Activated CD4-positive, alpha-beta T cell treated with anti-CD3 and anti-CD28 coated beads, Interleukin-2, amount 50 U/mL, for 48 hours (primary cell): ENCODE measurements at places on chromosomes 6 and 20.

DNA sequence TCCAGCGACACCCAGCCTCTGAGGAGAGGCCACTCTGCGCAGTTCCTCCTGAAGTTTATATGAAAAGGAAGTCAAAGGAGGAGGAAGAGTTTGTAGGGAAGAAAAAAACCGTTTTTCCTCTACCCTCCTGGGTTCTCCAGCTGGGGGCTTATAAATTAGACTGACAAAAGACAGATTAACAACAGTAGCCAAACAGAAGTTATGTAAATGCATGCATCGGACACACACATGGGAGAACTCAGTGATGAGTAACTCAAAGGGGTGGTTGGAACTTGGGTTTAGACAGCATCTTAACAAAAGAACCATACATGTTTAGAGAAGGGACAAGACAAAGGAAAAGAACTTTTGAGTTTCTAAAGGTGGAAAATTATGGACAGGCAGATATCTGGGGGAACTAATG lies 71.2 kb downstream of the CD24 start:
- no peak for DNase-seq

- no peak for DNase-seq
These were observed 61.2 kb downstream of the RPP40 start for GRCh38 chr6:4942673-4943009.

- no peak for DNase-seq
These were observed 32.3 kb upstream of the SCUBE3 start for GRCh38 chr6:35181308-35181932.

GRCh38 chr6:31468311-31468710 lies 29.6 kb upstream of the MICB start:
- no peak for DNase-seq

DNA sequence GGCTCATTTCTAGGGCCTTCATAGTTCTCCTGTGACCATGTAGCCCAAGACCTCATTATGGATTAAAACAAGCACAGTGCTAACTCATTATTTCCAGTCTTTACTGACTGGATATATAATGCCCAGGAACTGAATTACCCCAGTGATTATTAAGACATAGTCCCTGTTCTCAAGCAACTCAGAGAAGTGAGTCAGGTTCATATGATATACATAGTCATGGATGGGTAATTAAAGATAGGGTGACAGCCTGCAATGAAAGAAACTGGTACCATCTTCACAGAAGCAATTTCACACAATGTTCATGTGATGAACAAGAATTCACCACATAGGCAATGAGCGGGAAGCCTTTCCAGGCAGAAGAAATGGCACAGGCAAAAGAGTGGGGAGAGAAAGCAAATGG lies 3.5 kb downstream of the TRIM27 start:
- no peak for DNase-seq

DNA sequence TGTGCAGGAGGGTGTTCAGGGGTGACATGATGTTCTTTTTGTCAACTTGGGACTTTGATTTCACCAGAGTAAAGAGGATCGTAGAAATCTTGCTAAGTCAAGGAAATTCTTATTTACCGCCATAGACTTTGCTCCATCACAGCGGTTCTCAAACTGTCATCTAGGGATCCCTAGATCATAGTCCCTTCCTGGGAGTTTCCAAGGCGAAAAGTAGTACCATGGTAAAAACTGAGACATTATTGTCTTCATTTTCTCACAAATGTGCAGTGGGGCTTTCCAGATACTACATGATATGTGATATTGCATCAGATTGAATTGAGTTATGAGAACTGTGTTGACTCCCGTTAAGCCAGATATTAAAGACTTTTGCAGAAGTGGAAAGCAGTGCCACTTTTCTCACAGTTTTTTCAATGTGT lies 79.7 kb downstream of the JARID2 start:
- no peak for DNase-seq

DNA sequence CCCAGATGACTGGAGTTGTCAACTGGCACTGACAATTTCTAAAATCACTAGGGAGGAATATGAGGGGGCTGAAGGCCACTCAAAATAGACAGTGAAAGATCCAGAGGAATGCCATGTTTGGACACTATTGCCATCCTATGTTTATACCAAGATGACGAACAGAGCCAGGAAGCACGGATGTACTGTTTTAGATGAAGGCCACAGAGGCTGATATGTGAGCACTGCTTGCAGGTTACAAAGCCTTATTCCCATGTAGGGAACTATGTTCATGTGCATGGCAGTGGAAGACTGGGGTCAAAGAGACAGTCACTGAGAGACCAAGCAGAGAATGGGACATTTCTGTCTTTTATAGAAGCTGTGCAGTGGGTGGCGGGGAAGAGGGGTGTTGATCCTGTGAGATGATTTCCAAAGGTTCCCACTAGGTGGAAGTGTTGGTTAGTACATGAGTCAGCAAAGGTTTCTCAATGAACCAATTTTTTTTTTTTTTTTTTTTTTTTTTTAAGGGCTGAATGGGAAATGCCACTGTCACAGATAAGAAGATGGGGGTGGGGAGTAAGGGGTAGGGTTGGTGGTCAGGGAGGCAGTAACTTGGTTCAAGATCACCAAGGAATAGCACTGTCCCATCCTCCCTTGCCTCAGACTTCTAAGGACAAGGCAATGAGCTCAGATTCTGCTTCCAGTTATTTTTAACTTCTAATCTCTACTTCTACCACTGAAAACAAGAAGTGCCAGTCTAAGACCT lies 46.7 kb upstream of the MOCS1 start:
- no peak for DNase-seq

- DNase-seq, result no peak
These were observed 14.0 kb downstream of the GMDS start for GRCh38 chr6:2231438-2231837.

DNA sequence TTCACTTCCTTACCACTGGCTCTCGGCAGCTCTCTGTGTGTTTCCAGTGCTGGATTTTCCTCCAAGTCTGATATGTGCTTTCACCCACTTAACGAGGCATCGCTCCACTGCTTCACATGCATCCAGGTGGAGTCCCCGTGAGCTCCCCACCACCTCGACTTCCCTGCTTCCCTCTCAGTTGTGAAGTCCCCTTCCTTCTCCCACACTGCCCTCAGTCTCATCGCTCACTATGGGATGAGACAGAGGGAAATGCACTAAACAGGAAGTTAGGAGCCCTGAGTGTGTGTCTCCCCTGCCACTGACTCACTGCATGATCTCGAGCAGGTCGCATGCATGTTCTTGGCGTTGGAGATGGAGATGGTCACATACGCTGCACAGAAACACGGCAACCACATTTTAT lies 84.0 kb downstream of the MTHFD1L start:
- no peak for DNase-seq

GRCh38 chr6:95185874-95186273 lies 391.5 kb upstream of the MANEA start:
- no peak for DNase-seq

DNA sequence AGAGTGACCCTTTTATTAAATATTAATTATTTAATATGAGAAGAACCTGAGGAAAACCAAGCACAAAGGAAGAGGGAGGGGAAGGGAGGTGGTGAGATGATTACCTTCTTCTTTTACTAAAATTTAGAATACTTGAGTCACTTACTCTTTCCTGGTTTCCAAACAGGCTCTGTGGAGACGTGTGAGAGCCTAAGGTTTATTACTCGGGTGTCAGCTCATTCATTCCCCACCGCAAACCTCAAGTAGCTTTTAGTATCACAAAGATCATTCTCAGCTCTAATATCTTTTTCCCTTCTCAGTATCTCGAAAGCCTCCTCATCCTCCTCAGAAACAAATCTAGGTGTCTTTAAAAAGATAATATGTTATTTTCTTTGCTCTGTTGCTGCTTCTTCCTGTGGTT lies 497.2 kb upstream of the JARID2 start:
- DNase-seq, result no peak

DNA sequence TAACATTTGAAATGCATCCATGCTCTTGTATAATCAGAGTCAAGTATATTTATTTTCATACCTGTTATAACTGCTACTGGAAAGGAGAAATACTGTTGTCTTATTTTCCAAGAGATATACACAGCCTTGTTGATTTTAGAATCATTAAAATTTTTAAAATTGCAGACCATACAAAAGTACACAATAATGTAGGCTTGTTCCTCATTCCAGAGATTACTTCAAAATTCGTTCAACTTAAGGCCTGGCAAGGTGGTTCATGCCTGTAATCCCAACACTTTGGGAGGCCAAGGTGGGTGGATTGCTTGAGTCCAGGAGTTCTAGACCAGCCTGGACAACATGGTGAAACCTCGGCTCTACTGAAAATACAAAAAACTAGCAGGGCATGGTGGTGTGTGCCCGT lies 6.1 kb downstream of the RNF114 start:
- no peak for DNase-seq

DNA sequence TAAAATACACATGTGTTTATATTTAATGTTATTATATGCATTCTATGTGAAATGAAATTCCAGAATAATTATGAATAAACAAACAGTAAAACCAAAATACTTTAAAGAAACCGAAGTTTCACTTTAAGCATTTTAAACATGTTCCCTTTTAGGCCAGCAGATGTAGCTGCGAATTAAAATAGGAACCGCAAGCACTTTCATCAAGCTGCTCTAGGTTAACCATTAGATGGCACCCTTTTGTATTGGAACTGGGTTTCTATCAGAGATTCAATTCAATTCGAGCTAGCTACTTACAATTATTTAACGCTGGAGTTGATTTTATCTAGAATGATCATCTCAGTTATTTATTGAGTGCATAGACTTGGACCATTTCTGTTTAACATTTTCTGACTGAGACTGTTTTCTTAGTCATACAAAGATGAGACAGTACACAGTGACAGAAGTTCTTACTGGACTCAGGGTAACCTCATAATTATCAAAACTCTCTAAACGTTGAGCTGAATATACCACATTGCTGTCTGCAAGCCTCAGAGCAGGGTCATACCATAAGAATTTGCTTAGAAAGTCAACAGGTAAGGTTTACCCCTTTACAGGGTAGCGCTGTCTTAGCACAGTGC lies 8.5 kb downstream of the TMEM242 start:
- no peak for DNase-seq

DNA sequence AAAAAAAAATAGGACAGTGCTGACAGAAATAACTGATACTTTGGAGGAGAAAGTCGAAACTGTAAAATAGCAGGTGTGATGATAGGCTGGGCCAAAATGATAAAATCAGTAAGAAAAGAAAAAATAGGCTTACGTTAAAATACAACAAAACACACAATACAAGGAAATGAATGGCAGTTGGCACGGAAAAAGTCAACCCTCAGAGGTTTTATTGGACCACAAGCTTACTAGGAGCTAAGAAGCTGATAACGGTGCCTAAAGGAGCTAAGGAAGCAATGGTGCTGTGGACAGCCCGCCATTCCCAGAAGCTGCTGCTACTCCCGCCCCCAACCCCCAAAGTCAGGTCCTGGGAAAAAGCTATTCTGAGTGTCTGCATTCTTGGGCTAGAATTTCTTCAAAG lies 55.9 kb upstream of the RNF146 start:
- DNase-seq, result no peak

DNA sequence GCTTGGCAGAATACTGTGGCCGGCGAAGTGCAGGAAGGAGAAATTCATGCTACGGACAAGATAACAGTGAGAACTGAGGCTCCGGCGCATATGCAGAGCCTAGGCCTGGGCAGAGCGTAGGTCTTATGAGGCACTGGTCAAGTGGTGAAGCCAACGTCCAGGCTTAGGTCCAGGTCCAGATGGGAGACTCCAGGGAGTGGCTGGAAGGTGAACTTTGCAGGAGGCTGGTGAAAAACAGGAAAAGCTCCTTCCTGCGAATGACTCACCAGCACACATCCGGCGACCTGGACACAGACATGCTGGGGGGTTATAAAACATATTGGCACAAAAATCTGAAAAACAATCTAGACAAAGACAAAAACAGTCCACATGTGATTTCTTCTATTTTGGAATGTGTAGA lies 15.4 kb downstream of the C6orf141 start:
- no peak for DNase-seq

DNA sequence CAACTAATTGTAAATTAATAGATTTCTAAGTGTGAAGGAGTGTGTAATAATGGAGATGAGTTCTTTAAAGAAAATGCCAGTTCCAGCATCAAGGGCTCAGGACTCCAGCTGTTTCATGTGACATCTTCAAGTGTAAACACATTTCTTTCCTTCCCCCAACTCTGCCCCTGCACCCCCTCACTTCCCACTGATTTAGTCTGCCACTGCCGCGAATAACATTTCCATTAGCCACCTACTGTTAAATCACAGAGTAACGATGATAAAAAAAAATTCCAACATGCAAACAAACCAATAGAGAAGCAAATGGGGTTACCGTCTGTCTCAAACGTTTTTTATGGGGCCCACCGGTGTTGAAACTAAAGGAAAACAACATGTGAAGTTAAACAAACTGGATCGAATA lies 414.3 kb downstream of the SAMD5 start:
- DNase-seq, result no peak

- no peak for DNase-seq
These were observed 22.7 kb downstream of the ZDHHC14 start for GRCh38 chr6:157403686-157404051.

DNA sequence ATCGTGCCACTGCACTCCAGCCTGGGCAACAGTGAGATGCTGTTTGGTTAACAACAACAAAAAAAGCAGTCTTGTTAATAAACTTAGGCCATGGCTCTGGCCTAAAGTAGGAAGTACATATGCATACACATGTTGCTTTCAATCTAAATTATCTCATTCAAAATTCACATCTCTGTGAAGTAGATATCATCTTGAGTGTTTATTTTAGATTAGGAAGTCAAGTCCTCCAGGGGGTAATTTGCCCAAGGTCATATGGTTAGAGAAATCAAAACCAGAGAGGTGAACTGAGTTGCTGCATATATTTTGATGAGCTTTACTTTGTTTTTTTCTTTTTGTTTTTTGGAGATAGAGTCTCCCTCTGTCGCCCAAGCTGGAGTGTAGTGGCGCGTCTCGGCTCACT lies 52.8 kb downstream of the B4GALT5 start:
- no peak for DNase-seq
